ENCODE measurements at places on chromosomes 2 and 18.
A peak's percentile ranks its signal among the peaks of the same experiment; 100 is the strongest.

DNA sequence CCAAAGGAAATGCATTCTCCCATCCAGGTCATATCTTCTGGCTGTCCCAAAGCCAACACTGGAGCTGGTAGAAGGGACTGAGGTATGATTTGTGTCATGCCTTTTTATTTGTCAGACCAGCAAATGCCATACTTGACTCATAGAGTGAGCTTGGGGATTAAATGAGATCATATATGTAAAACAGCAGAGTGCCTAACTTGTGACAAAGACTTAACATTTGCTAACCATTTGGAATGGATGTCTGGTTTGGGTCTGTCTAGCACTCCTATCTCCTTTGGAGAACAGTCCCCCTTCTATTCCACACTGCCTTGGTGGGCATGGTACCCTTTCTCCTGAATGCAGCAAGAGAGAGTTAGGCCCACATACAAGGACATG is 128.5 kb upstream of the LGALSL start:
- no peak for DNase-seq

DNA sequence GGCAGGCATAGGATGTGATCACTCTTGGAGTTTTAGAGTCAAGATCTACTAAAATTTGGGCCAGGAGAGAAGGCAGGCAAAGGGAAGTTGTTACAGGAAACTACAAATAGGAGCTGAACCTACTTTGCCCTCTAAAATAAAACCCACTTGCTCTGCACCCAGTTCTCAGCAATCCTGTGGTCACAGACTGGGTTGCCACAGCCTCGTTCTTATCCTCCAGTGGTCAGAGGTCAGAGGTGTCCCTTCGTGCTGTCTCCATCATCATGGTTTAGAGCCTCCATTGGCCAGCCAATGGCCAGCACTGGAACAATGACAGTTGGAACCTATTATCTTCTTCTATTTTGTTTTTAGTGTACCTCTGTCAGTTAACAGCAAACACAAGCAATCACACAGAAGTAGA is 90.7 kb upstream of the TNP1 start:
- DNase-seq, result no peak

DNA sequence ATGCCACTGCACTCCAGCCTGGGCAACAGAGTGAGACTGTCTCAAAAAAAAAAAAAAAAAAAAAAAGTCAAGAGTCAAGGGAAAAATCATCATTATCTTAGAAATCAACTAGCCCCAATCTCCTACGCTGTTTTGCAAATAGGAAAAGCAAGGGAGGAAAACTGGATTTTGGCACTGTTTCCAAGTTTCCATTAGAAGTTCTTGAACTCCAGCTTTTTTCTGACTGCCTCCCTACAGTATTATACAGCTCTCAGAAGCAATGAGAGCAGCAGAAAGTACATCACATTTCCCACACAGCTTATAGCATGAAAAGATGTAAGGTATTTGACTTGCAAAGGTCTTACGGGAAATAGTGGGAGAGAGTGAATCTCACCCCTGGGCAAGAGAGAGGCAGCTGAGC is 127.8 kb downstream of the OSR1 start:
- no peak for DNase-seq

DNA sequence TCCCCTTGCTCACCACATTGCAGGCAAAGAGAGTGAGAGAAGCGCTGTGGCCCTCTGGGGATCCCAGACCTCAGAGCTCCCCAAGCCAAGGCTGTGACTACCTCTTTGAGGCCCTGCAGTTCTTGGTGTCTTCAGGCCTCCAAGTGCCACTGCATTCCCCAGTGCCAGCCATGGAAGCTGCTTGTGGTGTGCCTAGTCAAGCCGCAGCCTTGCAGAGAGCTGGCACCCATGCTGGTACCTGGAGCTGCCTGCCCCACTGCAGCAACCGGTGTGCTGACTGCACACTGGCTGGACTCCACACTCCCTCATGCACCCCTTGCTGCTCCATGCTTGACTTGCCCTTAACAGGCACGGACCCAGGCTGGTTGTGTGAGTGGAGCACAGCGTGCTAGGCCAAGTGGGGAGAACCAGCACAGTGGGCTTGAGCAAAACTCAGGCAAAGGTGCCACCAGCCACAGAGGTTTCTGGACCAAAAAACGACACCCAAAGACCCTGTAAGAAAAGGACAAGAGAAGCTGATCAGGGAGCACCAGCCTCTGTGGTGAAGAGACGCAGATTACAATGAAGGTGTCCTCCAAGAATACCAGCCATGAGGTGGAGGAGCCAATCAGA is 113.5 kb upstream of the TMEM18 start:
- DNase-seq, result no peak

DNA sequence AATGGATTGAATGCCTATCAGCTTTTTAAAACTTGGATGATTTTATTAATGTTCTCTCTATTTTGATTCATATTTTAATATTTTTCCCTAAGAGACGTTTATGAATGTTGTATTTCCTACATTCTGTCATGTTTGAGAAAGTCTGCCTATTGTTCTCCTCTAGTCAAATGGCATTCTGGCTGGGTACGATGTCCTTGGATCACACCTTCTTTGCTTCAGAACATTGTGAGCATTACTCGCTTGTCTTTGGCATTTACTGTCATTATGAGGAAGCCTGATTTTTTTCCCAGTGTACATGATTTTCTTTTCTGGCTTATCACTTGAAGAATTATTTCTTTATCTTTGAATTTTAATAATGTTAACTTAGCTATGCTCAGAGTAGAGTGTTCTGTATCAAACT is 78.4 kb downstream of the CDC42EP3 start:
- no peak for DNase-seq

- no peak for DNase-seq
Measured at GRCh38 chr2:143071185-143071876, 57.9 kb upstream of the ARHGAP15 start.

GRCh38 chr2:152571048-152571766 is 146.1 kb downstream of the PRPF40A start:
- no peak for DNase-seq

- DNase-seq, result no peak
Measured at GRCh38 chr18:78151234-78151633, 828.4 kb upstream of the SALL3 start.

DNA sequence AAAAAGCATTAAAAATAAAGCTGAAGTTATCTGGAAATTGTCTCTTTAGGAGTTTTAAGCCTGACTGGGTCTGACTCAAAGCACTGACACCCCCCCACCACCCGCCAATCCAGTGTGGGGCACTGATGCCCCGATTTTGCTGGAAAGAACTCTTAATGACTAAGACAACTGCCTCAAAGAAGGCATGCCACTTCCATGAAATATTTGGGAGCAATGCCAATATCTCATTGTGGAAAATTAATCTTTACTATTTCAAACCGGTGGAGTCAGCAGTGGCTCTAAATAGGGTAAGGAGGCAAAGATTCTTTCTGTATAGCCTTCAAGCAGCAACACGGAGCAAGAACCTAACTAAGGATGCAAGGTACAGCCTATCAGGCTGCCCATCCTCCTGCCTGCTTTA is 4.5 kb downstream of the FKBP7 start:
- no peak for DNase-seq

DNA sequence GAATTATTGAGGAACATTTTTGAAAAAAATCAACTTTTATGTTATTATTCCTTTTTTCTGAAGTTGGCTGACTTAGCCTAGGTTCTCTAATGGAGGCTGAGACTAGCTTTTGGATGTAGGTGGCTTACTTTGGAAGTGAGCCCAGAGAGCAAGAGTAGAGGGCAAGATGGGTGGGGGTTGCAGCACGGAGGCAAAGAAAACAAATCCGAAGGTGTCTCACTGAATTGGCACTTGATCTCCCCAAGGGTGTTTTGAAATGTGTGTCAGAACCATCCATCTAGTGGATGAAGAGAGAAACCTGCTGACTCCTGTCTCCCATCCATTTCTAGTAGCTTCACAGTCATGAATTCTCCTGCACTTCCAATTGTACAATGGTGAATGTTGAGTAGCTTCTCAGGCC is 390.7 kb downstream of the TMEM182 start:
- no peak for DNase-seq

DNA sequence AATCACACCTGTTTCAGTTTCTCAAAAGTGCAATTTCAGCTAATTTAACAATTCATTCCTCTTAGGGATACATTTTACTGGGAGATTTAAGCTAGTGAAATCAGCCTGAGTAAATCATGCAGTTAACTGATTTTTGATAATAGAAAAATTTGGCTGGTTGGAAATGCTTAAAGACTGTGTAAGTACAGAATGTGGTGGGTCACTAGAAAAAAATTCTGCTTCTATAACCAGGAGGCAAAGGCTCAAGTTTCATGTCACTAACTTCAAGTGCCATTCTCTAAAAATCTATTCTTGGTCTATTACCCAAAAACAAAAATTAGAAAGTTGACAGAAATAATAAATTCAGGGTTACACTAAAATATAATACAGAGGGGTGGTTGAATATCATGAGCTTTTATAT is 271.3 kb downstream of the CCDC178 start:
- no peak for DNase-seq

GRCh38 chr2:6372317-6372901 is 493.3 kb downstream of the CMPK2 start:
- no peak for DNase-seq

- peak; percentile 9 for DNase-seq
Measured at GRCh38 chr2:138060301-138060635, 96.0 kb downstream of the HNMT start.

DNA sequence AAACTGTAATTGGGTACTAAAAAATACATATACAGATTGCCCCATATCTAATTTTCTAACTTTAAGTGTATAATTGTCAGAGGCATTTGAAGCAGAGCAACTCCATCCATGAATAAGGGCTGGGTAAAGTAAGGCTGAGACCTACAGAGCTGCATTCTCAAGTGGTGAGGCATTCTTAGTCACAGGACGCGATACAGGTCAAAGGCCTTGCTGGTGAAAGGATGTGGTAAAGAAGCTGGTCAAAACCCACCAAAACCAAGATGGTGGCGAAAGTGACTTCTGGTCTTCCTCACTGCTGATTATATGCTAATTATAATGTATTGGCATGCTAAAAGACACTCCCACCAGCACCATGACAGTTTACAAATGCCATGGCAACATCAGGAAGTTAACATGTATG is 50.0 kb downstream of the SLC8A1 start:
- DNase-seq, result no peak

DNA sequence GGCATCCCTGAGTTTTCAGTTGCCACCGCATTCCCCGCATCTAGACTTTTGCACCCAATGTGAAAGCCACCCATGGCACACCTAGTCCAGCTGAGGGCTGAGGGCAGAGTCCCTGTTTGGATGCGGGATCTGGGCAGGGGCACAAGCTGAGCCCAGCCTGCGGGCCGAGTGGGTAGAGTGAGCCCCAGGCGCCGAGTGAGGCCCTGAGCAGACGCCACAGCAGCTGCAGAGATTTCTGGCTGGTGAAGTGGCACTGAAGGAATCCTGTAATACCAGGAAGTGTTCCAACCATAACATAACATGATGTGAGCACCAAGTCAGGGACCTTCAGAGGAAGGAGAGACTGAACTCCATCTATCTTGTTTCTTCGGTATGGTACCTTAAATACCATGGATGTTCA is 27.7 kb upstream of the FRZB start:
- DNase-seq, result no peak

GRCh38 chr18:2971741-2972552 is 41.0 kb downstream of the LPIN2 start:
- DNase-seq, result no peak

DNA sequence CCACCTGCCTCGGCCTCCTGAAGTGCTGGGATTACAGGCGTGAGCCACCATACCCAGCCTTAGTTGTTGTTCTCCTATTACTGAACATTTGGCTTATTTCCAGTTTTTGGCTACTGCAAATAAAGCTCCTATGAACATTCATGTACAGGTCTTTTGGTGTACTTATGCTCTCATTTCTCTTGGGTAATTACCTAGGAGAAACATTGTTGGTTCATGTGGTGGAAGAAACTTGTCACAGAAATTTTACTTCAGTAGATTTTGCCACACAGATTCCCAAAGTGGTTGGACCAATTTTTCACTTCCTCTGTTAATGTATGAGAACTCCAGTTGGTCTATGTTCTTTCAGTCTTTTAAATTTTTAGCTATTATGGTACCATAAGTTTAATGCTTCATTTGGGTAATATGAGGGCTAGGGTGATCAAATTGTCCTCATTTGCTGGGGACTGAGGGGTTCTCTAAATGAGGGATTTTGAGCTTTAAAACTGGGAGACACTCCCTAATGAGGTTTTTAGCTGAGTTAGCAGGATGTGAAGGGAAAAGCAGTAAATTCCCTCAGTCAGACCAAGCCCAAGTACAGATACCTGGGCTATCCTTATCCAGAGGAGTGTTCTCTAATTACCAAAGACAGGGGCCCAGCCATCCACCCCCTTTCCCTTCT is 33.9 kb downstream of the MTA3 start:
- DNase-seq, result no peak

- peak; percentile 13 for DNase-seq
Measured at GRCh38 chr18:44881461-44882162, 200.9 kb downstream of the SETBP1 start.

DNA sequence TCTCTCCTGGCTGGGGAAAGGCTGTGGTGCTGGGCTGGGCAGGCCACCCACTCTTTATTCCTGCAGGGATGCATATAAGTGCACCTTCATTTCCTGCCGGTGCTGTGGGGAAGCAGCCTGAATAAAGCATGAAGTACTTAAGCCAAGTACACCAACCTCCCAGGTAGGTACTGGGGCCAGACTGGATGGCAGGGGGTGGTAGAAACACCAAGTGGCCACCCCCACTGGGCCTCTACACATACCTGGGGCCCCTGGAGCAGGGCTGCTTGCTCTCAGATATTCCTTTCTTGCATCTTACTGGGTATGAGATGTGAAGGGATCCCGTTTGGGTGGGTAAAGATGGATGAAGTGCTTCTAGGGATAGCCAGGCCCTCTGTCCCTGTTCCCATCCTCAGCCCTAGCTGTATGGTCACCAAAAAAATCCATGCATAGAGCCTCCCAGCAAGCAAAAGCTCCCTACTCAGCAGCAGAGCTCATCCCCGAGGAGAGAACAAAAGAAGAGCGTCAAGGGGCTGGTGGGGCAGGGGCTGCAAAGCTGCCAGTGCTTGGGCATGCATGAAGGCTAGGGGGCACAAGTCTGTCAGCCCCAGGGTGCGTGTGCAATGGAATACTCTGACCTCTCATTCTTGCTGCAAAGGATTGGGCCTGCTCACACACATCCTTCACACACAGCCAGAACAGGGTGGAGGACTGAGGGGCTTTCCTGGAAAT is 22.0 kb downstream of the CCT7 start:
- DNase-seq, result no peak

- no peak for DNase-seq
Measured at GRCh38 chr2:225911019-225911418, 511.5 kb downstream of the NYAP2 start.

DNA sequence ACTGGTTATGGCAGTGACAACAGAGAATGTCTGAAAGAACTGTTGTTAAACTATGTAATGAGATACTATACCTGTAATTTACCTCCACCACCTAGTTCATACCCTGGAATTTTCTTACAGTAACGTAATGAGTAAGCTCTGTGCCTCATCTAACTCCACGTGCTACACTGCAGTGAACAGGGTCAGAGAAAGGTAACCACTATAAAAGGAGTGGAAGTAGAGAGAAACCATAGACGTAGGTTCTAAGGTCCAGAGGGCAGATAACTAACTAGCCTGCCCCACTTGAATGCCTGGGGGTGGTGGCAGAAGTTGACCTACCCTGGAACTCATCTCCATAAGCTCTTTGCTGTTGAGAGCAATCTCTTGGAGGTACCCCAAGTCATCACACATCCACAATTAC is 32.0 kb upstream of the B4GALT6 start:
- no peak for DNase-seq

All from NCI-H2227 treated with DMSO at 0.1 percent for 48 hours (cell line).